ENCODE measurements at places on chromosomes 11 and 22. TPM values are rescaled to one million over a fixed set of nuclear protein-coding genes. Genes with fewer than 3 reads are reported as not detected.

DNA sequence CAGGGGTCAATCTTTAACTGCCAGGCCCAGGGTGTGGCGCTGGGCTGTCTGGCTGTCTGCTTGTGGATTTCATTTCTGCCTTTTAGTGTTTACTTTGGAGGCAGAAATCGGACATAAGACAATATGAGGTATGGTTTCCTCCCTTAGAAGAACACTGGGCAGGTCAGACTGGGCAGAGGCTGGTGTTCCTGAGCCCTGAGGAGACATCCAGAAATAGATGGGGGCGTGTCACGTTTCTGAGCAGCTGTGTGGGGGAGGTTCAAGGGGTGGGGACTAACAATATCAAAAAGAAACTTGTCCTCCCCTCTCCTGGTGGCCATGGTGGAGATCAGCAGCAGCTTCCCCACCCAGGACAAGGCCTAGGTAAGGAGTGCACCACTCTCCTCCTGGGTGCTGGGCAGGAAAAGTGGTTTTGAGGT, at the start of gene ART1:
Gene ART1 (plus strand): TSS at position 312 of the 419 bp plus-strand sequence. CDS start 14,086 bp downstream, outside the sequence.
- peak; percentile 76 for DNase-seq

- no peak for DNase-seq
These were observed 54.7 kb downstream of the NF2 start for GRCh38 chr22:29658176-29658575.

DNA sequence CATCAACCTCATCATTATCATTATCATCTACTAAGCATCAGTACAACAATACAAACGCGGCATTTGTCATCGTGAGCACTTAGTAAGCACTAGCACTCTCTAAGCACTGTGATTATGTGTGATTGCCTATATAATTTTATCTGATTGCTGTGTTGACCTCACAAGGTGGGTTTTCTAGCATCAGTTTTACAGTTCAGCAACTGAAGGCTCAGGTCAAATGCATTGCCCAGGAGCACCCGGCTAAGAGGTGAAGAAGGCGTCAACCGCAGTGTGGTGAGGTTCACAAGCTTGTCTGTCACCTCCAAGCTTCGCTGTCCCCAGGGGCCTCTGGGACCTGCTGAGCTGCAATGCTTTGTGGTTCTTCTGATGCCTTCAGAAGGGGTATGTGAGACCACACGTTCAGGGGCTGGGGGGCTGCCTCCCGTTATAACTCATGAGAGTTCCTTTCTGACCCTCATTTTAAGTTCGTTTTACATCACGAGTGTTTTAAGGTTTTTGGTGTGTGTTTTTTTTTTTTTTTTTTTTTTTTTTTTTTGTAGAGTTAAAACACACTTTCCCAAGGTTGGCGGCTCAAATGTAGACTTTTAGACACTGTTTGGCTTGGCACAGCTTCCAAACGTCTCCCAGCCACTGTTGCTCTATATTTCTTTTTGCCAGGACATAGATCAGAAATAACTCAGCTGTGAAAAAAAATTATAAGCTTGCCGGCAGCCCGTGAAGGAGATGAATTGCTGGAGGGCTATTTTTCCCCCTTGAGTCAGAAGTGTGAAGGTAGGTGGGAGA, 33.8 kb upstream of the SCUBE1 start:
- no peak for DNase-seq

DNA sequence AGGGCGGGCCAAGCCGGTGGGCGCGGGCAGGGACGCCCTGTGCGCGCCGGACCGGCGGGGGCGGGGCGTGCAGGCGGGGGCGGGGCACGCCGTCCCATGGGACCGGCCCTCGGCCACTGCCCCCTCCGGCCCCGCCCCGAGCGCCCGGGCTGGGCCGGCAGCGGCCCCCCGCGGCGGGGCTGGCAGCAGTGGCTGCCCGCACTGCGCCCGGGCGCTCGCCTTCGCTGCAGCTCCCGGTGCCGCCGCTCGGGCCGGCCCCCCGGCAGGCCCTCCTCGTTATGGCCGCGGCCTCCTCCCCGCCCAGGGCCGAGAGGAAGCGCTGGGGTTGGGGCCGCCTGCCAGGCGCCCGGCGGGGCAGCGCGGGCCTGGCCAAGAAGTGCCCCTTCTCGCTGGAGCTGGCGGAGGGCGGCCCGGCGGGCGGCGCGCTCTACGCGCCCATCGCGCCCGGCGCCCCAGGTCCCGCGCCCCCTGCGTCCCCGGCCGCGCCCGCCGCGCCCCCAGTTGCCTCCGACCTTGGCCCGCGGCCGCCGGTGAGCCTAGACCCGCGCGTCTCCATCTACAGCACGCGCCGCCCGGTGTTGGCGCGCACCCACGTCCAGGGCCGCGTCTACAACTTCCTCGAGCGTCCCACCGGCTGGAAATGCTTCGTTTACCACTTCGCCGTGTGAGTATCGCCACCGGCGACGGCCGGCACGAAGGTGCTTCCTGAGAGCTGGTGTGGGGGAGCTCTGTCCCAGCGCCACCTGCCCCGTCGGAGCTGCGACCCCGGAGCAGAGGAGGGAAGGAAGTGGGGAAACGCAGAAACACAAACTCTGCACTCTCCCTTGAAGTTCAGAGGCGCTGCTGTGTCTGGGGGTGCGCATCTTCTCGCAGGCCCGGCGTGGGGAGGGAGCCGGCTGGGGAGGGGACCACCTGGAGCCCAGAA, at the start of gene KCNQ1:
Gene KCNQ1 (plus strand): TSS at position 188 of the 925 bp plus-strand sequence. CDS start 91 bp downstream, at position 279.
- DNase-seq, result peak; percentile 69

DNA sequence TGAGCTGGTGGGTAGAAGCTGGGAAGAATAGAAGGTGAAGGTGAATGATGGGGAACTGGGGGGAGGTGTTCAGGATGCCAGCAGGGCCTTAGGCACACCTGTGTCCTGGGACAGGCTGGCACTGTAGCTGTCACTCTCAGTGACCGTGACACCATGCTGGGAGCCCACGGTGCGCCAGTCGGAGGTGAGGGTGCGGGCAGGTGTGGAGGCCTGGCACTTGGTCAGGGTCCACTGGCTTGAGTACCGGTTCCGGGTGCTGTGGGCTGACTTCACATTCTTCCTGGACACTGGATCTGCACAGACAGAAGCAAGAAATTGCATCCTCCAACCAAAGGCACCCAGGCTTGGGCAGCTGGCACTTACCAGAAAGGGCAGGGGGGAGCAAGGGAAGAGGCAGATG, 103.8 kb downstream of the CEP164 start:
- no peak for DNase-seq

DNA sequence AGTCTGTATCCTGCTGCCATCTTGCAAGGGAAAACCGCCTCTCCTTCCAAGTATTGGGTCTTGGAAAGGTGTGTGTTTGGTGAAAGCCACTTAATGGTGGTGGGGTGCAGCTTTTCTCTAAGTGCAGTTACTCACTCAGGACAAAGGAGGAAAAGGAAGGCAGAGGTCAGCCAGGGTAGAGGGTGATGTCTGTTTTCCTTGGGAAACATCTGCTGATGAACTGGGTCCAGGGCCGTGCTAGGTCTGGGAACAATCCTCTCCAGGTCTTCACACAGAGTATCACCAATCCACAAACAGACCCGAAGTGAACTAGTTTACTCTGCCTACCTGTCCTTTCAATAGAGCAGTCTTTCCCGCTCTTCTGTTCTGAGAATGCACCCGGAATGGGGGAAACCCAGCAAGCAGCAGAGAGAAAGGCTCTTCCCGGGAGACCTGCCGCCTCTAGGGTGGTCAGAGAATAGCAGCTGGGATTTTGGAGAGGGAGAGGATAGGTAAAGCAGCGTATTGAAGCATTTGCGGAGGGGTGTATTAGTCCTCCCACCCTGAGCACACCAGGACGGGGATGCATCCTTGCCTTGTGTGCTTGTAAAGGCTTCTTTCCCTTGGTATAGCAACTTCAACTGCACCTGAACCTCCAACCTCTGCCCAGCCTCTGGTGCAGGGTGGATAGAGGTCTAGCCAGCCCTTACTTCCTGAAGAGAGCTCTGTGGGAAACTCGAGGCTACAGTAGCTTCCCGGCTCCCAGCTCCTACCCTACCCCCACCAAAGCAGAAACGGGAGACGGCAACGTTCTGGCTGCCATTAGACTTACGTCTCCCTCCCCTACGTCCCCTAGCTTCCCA, 20.7 kb downstream of the LHFPL7 start:
- no peak for DNase-seq

DNA sequence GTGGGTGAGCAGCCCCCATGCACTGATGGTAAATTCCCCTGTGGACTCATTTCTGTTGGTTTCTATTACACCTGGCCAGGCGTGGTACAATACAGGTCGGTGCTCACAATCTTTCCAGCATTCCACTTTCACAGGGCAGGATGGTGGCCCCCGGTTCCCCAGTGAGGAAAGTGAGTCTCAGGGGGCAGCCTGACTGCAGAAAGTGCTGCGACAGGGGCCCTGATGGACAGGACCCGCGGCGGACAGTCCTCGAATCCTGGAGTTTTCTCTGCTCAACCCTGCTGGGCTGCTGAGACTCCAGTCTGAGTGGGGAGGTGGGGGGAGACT, 3.1 kb upstream of the PGGHG start:
- DNase-seq, result peak; percentile 9

- DNase-seq, result no peak
These were observed 448.3 kb downstream of the INSC start for GRCh38 chr11:15563054-15563453.

DNA sequence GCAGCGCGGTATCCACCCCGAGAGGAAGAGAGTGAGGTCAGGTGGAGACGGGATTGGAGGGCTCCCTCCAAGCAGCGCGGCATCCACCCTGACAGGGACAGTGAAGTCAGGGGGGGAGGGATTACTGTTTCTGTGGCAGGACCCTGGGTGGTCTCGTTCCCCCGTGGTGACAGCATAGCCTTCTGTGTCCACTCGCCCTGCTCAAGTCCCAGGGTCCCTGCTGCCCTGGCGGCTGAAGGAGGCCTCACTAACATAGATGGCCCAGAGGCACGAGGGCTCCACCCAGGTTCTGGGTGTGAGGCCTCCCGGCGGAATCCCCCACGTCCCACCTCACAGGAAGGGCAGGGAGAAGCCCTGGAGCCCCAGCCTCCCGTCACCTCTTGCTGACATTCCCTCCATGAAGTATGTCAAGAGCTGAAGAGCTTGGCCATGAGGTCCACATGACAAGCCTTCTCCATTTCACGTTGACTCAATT, 636.1 kb downstream of the BRD1 start:
- no peak for DNase-seq

DNA sequence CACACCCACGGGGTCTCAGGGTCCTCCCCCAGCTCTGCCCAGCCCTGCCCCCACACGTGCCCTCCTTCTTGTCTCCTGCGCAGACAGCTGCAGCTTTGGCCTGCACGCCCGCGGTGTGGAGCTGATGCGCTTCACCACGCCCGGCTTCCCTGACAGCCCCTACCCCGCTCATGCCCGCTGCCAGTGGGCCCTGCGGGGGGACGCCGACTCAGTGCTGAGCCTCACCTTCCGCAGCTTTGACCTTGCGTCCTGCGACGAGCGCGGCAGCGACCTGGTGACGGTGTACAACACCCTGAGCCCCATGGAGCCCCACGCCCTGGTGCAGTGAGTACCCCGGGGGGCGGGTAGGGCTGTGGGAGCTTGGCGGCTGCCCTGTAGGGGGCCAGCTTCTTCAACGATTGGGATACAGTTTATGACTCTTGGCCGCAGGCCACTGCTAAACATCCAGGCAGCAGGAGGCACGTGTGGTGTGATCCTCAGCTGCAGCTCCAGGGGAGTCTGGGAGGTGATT, 30.8 kb downstream of the ST14 start:
- no peak for DNase-seq

DNA sequence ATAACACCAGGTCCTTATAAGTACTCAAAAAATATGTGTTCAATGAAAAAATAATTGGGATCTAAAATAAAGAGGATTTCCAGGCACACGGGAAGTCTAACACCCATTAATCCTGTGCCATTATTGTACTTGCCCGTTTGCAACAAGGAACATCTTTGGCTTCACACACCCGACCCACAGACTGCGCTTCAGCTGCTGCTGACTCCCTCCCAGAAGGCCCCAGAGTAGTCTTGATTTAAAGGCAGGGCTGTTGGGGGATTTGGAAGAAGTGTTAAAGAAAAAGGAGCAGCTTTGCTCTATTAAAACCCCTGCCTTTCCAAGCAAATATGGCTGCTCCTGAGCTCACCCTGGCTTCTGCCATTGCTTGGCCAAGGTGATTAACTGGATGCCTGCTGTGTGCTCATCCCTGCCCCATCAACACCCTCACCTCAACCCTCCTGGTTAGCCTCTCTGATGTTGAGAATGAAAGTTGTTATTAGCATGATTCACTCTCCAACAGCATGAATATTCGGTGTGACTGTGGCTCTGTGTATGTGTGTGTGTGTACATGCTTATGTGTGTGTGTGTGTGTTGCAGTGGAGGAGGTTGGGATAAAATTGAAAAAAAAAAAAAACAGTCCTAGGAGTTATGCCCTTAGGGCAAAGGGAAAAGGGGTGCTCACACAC, 76.1 kb downstream of the KIRREL3 start:
- no peak for DNase-seq

- peak; percentile 66 for DNase-seq
These were observed 536 bp downstream of the YWHAH start for GRCh38 chr22:31944700-31945442.

DNA sequence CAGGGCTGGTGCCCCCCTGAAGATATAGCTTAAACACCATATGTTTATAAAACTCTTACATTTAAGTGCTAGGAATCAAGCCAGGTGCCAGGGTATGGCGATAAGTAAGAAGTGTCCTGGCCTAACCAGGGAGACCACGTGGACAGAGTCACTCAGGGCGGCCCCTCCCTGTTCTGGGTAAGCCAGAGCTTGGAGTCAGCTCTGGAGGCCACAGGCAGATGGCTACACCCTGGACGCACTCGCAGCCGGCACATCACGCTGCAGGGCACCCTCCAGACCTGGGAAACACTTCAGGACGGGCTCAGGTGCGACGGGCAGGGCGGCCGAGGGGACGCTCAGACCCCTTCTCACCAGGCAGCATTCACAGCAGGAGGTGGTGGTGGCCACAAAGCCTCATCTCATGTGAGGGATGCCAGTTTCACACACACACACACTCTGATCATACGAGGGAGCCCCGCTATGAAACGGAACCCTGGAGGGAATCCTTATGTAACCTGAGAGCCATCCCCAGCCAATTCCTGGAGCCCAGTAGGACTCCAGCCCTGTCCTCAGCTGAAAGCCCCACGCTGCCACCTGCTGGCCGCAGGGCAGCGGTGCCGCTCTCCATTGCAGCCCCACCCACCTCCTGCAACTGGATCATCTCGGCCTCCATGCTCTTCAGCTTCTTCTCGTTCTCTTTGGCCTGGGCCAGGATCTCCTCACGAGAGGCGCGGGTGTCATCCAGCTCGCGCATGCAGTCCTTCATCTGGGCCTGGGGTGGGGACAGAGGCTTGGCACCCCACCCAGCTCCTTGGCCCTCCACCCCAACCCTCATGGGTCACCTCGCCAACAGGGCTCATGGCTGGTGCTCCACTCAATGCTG, 33.4 kb downstream of the APOL1 start:
- DNase-seq, result peak; percentile 82

- DNase-seq, result peak; percentile 27
These were observed 1.3 kb downstream of the ABTB2 start for GRCh38 chr11:34356576-34356912.

- DNase-seq, result peak; percentile 74
These were observed at the start of gene NRIP3 for GRCh38 chr11:9003573-9004182. Gene NRIP3 (minus strand): TSS chr11:9004001. CDS start chr11:9003935, 66 bp downstream.

GRCh38 chr22:17998913-17999312, 25.4 kb downstream of the MICAL3 start:
- DNase-seq, result no peak

Gene PKDREJ
- polyA plus RNA-seq, result 0.03 TPM

Gene P2RY6
- polyA plus RNA-seq, result 1.2 TPM

Gene PVALB
- polyA plus RNA-seq, result not detected

Gene MS4A4E
- polyA plus RNA-seq, result 0.18 TPM

Gene MMP8
- not detected for polyA plus RNA-seq

Gene B3GAT1
- polyA plus RNA-seq, result not detected

Gene SYT13
- 1.3 TPM for polyA plus RNA-seq

Gene MUC5AC
- polyA plus RNA-seq, result not detected

Gene NLRP10
- polyA plus RNA-seq, result not detected
